ENCODE measurements at places on chromosomes 4 and X.
A peak's percentile ranks its signal among the peaks of the same experiment; 100 is the strongest.

- DNase-seq = no peak
Measured at GRCh38 chrX:63283348-63283747, 67.8 kb downstream of the SPIN4 start.

GRCh38 chr4:112951362-112952312, 97.8 kb upstream of the ANK2 start:
- DNase-seq = no peak

DNA sequence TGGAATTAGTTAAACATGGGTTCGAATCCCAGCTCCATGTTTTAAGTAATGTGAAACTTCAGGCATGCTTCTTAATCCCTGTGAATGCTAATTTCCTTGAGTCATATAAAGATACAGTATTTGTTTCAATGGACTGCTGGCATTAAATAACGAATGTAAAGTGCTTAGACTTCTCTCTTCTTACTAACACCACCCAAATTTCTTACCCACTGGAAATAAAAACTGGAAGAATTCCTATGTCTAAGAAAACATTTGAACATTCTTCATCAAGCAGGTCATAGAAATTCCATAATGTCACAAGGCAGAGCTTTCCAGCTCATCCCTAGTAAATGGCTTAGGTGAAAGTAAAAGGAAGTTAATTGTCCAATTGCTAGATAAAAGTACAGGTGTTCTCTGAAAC, 172.5 kb downstream of the ANK2 start:
- DNase-seq = no peak

- no peak for DNase-seq
Measured at GRCh38 chr4:107069049-107069448, 32.9 kb upstream of the DKK2 start.

GRCh38 chr4:78137532-78137931, 80.4 kb downstream of the FRAS1 start:
- DNase-seq = no peak

- no peak for DNase-seq
Measured at GRCh38 chr4:13704761-13705160, 77.2 kb upstream of the BOD1L1 start.

DNA sequence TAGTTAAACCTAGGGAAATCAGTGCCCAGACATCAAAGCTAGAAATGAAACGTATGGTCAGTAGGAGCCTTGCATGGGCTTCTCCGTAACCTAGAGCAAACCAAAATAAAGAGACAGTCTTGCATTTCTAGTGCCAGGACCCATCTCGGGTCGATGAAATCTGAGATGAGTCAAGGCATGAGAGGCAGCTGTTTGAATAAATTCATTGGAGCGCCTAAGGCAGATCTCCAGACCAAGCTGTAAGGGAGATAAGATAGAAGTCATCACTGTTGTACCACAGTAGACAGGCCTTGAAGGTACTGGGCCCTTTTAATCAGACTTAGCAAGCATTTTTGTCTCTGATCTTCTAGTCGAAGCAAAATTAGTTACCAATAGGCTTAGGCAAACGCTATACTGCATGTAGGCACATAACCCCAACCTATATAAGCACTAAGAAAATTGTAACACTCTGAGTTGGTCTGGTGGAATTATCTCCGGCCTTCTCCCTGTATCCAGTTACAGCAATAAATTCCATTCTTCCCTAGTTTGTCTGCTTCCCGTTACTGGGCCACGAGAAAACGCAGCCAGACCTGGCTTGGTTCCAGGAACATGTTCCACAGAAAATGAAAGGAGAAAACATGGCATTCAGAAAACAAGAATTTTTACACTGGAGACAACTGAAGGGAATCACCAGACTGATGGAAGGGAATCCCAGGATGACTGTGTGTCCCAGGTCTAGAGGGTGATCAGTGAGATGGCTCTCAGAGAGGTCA, 21.1 kb upstream of the PAPSS1 start:
- DNase-seq = no peak

DNA sequence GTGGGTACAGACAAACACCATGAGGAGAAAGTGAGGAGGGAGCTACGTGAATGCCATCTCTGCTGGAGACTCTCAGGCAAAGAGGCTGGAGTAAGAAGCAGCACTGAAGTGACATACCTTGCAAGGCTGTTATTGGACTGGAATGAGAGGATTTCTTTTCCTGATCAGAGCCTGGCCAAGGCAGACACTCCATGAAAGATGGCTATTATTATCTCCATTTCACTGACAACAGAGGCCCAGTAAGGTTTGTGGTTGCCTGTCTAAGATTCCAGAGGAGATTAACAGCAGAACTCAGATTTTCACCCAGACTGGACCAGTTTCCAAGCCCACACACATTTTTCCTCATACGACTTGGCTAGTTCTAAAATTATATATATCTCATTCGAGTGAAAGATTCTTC, 162.0 kb upstream of the EOLA2 start:
- no peak for DNase-seq

- no peak for DNase-seq
Measured at GRCh38 chr4:105634402-105635080, 73.9 kb downstream of the INTS12 start.

DNA sequence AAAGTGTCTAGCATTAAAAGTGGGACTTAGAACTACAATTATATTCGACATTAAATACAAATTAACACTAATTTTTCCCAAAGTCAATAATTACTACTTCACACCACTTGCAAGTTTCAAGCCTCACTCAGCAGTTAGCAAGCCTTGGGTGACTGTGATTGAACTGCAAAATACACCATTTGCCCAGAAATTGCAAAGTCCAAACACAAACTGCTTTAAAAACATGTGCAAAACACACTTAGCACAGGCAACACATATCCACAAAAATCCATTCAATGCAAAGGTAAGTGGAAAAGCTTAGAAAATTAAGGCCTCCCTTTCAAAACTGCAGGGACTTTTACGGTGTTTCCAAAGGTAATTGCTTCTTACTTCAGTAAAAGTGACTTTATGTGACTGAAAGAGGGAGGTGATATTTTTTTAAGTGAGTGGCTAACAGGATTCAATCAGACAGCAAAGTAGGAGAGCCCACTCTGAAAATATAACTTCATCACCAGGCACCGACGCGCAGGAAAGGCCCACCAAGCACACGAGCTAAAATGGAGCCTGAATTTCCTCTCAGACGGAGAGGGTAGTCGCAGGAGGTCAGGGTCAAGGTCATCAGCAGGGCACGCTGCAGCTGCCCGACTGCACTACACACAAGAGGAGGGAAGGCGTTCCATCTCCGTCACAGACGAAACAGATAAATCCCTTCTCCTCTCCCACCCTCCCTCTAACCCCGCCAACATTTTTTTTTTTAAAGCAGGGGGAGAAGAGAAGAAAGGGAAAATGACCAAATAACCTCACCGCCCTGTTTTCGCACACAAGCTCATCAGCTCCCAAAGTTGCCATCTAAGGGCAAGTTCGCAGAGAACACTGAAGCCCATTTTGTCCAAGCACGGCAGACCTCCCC, 3.1 kb downstream of the ZNF827 start:
- peak; percentile 60 for DNase-seq

GRCh38 chr4:40553995-40554394, 75.7 kb downstream of the RBM47 start:
- DNase-seq = no peak

GRCh38 chr4:41207291-41207831, 7.0 kb downstream of the APBB2 start:
- DNase-seq = peak; percentile 23

DNA sequence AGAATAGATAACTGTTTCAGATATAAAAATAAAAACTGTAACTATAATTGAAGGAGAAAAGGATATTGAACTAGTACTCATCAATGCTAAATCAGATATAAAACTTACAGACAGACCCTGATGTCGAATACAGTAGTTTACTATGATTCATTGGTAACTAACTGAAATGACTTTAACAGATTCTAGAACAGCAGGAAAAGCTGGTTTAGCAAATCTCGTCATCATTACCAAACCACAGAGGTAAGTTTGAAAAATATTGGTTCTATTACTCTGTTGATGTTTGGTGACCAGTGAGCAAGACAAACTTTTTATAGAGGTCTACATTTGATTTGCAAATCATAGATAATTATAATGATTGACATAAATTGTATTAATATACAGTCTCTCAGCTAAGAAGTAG, 551.4 kb upstream of the ADGRL3 start:
- DNase-seq = no peak

DNA sequence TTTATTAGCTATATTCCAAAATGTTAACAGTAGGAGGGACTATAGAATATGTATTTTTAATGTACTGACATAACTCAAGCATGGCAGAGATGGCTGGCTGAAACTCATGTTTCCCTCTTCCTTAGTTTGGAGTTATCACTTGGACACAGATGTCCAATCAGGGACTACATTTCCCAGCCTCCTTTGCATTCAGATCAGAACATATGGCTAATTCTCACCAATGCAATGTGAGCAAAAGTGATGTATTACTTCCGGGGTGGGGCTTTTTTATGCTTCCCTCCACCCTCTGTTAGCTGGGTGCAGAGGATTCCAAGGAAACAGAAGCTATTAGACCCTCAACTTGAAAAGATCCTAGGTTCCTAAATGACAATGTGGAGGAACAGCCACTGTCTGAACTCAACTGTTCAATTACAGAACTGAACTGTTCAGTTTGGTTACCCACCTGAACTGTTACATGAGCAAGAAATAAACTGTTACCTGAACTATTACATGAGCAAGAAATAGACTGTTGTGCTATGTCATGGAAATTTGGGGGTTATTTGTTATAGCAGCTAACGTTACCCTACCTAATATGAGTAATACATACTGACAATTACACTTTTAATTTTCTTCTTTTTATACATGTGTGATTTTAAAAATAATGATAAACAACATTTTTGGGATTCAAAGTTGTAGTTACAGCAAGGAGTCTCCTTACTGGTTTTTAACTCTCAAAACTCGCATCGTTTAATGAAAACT, 29.6 kb upstream of the ERVMER34-1 start:
- no peak for DNase-seq

- DNase-seq = peak; percentile 58
Measured at GRCh38 chrX:103687696-103688201, 1.2 kb upstream of the MORF4L2 start.

DNA sequence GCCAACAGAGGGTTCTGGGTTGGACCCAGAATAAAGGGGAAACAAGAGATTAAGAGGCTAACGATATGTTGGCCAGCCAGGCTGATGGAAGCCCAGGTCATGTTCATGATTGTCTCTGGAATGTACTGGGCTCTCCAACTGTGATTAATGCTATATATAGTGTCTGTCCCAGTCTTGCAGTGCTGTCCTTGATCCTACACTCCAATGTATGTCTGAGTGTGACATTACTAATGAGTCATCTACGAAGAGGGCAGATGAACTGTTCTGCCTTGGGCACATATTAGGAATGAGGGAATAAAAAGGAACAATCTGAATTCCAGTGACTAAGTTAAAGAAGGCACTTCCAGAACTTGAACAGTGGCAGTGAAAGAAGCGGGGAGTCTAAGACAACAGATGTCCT, 142.1 kb downstream of the PDGFRA start:
- no peak for DNase-seq

GRCh38 chr4:82638479-82638878, 76.7 kb upstream of the TMEM150C start:
- DNase-seq = peak; percentile 3

GRCh38 chr4:182145334-182145905, 97.8 kb upstream of the TENM3 start:
- no peak for DNase-seq

- no peak for DNase-seq
Measured at GRCh38 chr4:158817562-158818296, 48.9 kb downstream of the FNIP2 start.

GRCh38 chr4:118810991-118811764, 24.7 kb downstream of the SEC24D start:
- no peak for DNase-seq

GRCh38 chr4:140243278-140243753, 89.3 kb upstream of the MAML3 start:
- DNase-seq = peak; percentile 46

DNA sequence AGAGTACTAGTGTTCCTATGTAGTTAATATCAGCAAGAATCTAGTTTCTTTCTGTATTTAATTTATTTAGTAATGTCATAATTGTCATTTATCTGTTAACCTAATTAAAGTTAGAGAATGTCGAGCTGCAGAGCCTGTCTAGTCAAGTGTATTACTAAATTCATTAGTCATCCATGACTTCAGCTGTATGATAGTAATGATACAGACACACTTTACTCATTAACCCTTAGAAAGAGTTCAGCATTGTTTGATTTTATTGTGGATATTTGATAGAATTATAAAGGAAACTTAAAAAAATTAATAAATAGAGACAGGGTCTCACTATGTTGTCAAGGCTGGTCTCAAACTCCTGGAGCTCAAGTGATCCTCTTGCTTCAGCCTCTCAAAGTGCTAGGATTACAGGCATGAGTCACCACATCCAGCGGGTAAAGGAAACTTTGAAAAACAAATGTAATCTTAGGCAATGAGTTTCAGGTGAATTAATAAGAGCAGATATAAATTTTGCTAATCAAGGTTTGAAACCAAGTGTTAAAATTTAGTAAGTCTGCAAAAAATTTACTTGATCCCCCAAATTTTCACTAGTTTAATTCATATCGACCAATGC, 110.6 kb downstream of the ANK2 start:
- no peak for DNase-seq

DNA sequence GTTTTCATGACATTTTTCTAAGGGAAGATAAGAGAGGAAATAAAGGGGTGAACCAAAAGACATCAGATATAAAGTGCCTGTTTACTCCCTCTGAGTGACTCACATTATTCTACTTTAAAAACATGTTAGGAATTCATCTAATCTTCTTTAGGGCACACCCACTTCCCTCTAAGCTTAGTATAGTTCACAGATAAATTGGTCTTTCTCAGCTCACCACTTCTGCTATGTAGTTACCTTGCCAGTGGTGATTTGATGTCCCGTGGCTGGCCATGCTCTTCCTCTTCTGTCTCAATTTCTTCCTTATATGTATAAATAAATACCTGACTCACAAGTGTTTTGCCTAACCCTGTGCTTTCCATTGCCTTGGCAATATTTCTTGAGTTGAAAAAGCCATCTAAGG, 96.8 kb downstream of the PDLIM5 start:
- no peak for DNase-seq

GRCh38 chrX:37437160-37437559, 88.0 kb downstream of the PRRG1 start:
- no peak for DNase-seq

GRCh38 chr4:113635739-113636437, 125.7 kb downstream of the CAMK2D start:
- DNase-seq = no peak
